ENCODE measurements at places on chromosomes 4 and X. TPM values are rescaled to one million over a fixed set of nuclear protein-coding genes. Genes with fewer than 3 reads are reported as not detected.

Gene RADX
- total RNA-seq, result 6.8 TPM

Gene OPRPN
- not detected for total RNA-seq

Gene GABRE
- total RNA-seq, result 7.4 TPM

Gene SOD3
- total RNA-seq, result 23.9 TPM

Gene LUZP4
- not detected for total RNA-seq

Gene EDA2R
- total RNA-seq, result 3.6 TPM

Gene NOP14
- total RNA-seq, result 25.5 TPM

Gene SHROOM4
- 7.9 TPM for total RNA-seq

Gene SORBS2
- total RNA-seq, result 651 TPM

Gene GSX2
- total RNA-seq, result not detected

Gene ARHGAP10
- 40.8 TPM for total RNA-seq

Gene SLITRK2
- 0.17 TPM for total RNA-seq

Gene SPATA18
- total RNA-seq, result 21.7 TPM

Gene MAB21L2
- total RNA-seq, result not detected

Gene FMR1NB
- not detected for total RNA-seq

Gene ERVMER34-1
- 1.7 TPM for total RNA-seq

Gene RGN
- 230 TPM for total RNA-seq

Gene SPANXB1
- not detected for total RNA-seq

Gene CYTL1
- total RNA-seq, result 5.7 TPM

Gene CENPU
- 3.1 TPM for total RNA-seq

Gene CXCL11
- not detected for total RNA-seq

Gene MCUB
- 6.6 TPM for total RNA-seq

Gene USP51
- 3.4 TPM for total RNA-seq

Gene S100G
- not detected for total RNA-seq

Gene SLC9B2
- 15.5 TPM for total RNA-seq

Gene KLF3
- 43.4 TPM for total RNA-seq

Gene CCDC160
- not detected for total RNA-seq

Gene ABCD1
- 36.5 TPM for total RNA-seq
